ENCODE measurements at places on chromosomes 5 and 9. TPM values are rescaled to one million over a fixed set of nuclear protein-coding genes. Genes with fewer than 3 reads are reported as not detected.

RALGPS1 gene
- polyA plus RNA-seq = 9.4 TPM

SLC6A18 gene
- 1.5 TPM for polyA plus RNA-seq

TMEM232 gene
- 4.8 TPM for polyA plus RNA-seq

TMEM252 gene
- 3.4 TPM for polyA plus RNA-seq

MUSK gene
- not detected for polyA plus RNA-seq

PCDHB12 gene
- polyA plus RNA-seq = 0.77 TPM

SELENOP gene
- 390 TPM for polyA plus RNA-seq
